Hepatic stellate cell (primary cell): ENCODE measurements at places on chromosomes 3 and 15.

DNA sequence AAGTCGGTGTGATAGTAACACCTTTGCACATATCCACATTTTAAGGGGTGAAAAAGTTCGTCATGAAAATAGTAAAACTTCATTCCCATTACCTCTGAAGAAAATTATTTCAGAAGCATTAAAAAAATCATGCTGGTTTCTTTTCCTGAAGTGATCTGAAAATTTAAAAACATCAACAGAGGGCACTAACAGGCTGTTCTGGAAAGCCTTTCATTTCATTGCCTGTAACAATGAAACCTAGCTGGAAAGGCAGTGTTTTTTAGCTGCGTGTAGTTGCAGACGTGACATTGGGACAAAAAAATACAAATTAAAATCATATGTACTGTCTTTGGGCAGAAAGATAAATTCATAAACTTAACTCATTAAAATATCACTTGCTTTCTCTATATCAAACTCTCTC lies 993.8 kb downstream of the GBE1 start:
- no peak for DNase-seq

GRCh38 chr3:129558081-129558771 lies 15.3 kb downstream of the H1-8 start:
- DNase-seq, result no peak

- no peak for DNase-seq
Measured at GRCh38 chr3:70383360-70383831, 71.0 kb upstream of the MDFIC2 start.

GRCh38 chr3:10122724-10123123 lies 7.2 kb downstream of the BRK1 start:
- DNase-seq, result no peak

DNA sequence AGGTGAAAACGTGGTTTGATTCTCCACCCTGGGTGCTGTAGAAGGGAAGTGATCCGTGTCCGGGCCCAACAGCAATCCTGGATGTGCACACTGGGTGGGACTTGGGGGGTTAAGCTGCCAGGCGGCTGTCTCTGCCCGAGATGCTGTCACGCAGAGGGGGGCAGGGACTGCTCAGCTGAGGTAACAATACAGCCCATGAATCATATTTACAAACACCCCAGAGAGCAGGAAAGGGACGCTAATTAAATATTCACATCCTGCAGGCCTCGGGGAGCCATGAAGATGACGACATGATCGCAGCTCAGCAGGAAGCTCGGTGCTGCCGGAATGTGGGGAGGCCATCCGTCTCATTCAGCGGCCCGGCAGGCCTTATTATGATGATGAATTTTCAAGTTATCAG lies 17.9 kb upstream of the CRABP1 start:
- no peak for DNase-seq

DNA sequence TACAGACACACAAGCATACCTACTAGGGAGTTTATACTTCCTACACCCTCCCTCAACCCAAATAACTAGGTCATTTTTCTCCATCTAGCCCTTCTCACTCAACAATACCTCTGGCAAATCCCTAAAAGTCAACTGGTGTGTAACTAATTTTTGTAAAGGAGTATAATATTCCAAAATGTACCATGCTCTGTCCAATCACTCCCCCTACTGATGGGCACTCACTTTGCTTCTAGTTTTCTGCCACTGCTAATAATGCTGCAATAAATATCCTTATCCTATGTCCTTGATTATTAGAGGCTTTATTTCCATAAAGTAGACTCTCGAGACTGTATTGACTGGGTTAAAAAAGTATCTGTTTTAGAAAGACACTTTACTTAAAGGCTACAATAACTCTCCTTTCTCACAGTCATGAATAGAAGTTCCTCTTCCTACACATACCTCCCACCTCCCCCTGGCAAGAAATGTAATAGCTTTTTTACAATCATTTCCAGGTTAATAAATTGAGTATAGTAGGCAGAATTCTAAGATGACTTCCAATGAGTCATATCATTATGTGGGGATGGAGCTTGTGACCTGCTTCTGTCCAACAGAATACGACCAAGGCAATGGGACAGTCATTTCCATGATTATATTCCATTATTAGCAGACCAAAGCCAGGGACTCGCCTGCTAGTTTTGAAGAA lies 30.0 kb downstream of the SHQ1 start:
- DNase-seq, result peak; percentile 21

- DNase-seq, result no peak
Measured at GRCh38 chr3:66904336-66904735, 93.8 kb upstream of the KBTBD8 start.

GRCh38 chr3:43071313-43071893 lies 34.5 kb downstream of the POMGNT2 start:
- DNase-seq, result no peak

DNA sequence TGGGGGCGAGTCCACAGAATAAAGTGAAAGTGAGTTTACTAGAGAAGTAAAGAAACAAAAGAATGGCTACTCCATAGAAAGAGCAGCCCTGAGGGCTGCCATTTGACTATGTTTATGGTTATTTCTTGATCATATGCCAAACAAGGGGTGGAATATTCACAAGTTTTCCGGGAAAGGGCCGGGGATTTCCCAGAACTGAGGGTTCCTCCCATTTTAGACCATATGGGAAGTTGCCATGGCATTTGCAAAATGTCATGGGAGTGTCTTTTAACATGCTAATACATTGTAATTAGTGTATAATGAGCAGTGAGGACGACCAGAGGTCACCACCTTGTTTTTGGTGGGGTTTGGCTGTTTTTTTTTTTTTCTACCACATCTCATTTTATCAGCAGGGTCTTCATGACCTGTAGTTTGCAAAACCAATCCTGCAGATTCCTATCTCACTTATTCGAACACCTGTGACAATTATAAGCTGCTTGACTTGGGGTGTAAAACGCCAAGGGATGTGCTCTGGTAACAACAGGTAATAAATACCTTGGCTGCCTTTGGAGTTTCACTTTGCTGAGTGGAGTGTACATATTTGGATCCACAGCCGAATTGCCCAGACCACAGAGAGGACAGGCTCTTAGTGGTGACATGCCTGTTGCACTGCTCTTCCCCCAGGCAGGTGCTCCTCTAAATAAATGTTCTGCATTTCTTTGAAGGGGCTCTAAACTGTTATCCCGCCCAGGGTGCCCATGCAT lies 43.6 kb downstream of the C2CD4B start:
- DNase-seq, result no peak

DNA sequence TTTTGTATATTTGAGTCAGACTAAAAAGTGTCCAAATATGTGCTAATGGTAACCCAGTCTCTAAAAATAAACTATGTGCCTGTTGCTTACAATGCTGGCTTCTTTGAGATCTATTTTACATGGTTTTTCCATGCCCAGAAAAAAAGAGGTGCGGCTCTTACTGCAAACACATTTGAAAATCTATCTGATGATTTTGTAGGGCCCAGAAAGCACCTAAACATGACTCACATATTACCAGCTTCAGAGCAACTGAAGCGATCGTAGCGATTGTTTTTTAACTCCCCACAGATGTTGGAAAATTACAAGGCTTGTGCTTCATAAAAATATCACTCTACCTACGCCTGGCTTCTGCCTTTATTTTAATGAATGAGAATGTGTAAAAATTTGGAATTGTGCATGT lies 53.5 kb downstream of the SUCNR1 start:
- DNase-seq, result no peak

DNA sequence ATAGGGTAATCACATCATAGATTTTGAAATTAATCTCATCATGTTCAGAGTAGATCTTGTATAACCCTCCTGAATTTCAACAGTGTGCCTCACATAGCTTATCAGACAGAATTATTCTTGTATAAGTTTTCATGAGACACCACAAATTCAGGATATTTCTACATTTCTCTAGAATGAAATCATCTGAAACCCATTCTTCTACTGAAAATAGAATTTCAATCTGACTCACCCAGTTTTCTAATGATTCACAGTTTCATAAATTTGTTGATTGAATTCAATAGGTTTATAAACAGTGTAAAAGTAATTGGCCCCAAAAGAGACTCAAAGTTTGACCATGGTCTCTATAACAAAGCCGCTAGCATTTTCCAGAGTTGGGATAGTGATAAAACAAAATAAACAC lies 1082.6 kb upstream of the EPHA6 start:
- no peak for DNase-seq

GRCh38 chr3:39142067-39142466 lies 11.3 kb downstream of the CSRNP1 start:
- DNase-seq, result no peak

DNA sequence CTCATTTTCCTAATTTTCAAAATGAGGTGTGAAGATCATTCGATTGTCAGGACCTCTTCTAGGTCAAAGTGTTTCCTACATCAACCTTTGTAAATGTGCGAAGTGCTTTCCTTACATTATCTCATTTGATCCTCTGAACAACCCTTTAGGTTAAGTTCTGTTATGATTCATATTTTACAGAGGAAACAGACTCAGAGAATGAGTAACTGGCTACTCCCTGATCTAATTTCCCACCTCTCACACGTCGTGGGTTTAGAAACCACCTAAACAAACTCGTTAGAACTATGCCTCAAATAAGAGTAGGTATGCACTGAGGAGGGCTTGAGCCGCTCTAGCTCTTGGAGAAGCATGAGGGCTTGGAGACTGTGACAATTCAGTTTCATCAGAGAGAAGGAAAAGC lies 148.6 kb downstream of the CD47 start:
- no peak for DNase-seq

DNA sequence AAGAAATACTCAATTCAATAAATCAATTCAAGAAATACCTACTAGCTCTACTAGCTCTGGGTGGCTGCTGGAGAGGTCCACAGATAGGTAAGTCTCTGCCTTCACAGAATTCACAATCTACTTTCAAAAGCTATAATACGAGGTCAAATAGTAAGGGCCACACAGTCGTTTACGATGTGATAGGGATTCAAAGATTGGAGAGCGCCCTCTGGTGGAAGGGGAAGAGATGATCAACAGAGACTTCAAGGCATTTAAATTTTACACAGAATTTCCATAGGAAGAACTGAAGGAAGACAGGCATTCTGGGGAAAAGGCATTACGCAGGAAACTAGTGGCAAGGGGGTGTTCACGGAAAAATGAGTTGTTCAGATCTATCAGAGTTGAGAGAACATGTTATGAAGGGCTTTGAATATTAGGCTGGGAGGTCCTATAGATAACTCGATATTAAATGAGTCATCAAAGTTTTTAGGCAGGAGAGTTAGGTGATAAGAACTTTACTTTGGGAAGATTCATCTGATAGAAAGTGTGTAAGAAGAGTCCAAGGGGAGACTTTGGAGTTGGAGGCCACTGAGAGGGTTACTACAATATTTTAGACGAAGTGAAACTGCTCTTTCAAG lies 128.8 kb downstream of the FRMD5 start:
- DNase-seq, result peak; percentile 9

DNA sequence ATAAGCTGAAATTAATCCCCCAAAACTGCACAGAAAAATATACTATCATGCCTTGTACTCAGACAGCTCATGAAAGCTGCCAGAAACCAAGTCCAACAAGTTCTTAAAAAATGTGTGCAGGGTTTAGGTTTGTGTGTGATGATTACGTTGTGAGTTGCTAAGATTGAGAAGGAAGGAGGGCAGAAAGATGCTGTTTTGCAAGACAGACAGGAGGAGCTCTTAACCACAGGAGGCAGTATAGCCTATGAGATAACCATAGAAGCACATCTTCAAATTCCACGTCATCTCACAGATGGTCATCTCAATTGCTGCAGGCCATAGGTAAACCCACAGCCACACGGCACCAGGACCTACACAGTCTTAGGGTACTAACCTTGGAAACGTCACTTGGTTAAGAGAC lies 191.9 kb downstream of the STT3B start:
- DNase-seq, result no peak

DNA sequence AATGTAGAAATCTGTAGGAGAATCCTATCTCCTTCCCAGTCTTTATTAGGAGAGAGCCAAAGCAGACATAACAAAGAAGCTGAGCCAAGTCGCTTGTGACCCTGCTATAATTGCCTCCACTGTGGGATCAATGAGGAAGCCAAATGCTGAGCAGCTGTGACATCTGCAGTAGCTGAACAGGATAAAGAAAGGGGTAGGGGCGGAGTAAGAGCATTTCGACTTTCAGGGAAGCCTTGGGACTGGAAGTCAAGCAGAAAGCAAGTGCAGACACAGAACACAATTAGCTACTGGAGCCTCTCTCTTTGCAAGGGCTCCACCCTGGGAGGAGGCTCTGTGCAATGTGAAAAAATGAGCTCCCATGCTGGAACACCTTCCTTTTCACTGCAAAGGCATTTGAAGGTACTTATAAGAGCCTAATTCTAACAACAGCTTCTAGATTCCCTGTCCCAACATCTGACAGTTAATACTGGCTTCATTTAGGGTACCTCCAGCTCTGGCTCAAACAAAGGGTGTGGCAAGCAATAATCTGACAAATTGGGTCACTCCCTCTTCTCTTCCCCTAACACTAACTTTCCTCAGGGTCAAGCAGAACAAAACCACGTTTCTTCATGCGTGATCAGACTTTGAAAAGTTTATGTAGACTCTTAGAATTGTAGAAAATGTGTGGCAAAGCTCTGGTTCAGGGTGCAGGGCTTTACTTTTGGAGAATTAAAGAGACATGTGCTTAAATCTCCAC lies 166.4 kb downstream of the CADPS start:
- no peak for DNase-seq

DNA sequence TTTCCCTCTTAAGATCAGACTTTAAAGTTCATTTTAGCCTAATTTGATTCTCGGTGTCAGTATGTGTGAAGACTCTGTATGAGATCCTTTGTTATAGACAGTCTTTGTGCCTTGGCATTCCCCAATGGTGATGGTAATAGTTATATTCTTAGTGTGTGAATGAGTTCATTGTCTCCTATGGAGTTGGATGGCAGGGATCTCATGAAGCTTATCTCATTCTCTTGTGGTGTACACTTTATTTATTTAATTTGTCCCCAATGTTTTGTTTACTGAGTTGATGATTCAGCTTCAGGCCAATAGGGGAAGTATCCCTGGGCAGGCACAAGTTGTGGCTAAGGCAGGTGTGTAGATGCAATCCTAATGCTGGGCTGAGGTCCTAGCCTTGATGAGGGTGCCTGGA lies 222.0 kb upstream of the DPPA4 start:
- DNase-seq, result no peak

- DNase-seq, result no peak
Measured at GRCh38 chr3:4045756-4046155, 246.5 kb downstream of the LRRN1 start.

DNA sequence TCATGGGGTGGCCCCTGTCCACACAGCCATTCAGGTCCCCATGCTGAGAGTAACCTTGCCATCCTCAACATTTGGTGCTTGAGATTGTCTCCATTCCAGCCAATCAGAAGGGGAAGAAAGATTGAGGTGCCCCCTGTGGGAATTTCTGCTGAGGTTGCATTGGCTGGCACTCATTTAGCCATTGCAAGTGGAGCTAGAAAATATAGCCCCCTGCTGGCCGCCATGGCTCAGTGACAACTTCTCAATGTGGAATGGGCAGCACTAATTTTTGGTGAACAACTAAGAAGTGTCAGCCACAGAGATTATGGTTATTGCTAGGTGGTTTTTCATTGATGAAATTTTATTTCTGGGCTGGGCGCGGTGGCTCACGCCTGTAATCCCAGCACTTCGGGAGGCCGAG lies 22.0 kb downstream of the COL6A6 start:
- DNase-seq, result peak; percentile 22

DNA sequence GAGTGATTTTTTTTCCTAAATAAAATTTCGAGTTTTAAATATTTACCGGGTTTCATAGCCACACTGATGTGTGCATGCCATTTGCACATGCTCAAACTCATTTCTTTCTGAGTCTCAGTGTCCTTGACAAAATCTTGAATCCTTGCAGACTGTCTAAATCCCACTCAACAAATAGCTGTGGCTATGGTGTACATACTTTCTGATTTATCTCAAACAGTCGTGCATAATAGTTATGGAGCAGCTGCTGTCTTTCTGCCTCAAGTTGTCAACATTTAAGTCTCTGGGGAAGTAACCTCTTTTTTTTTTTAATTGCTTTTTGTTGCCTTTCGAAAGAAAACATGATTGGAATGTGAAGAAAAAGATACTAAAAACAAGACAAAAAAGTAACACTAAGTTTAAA lies 52.8 kb upstream of the UTS2B start:
- DNase-seq, result peak; percentile 9
